Activated CD4-positive, alpha-beta T cell treated with anti-CD3 and anti-CD28 coated beads for 36 hours (primary cell): ENCODE measurements at places on chromosomes 11 and 22. TPM values are rescaled to one million over a fixed set of nuclear protein-coding genes. Genes with fewer than 3 reads are reported as not detected.

The PKDREJ gene
- total RNA-seq, result not detected

The MMP10 gene
- not detected for total RNA-seq

The ADAMTS15 gene
- total RNA-seq, result not detected

The OVOL1 gene
- 0.19 TPM for total RNA-seq

The MICAL2 gene
- total RNA-seq, result 207 TPM

The P2RY2 gene
- not detected for total RNA-seq

GRCh38 chr22:25212337-25212736 is 7.1 kb upstream of the CRYBB2 start:
- H3K27me3 ChIP-seq, result peaks cover 13% of the 10 kb centered on the region
- no peak for DNase-seq
- H3K36me3 ChIP-seq, result no peaks in the 10 kb centered on the region
- H3K4me3 ChIP-seq, result no peak overlapping the region
- H3K27ac ChIP-seq, result no peak overlapping the region
